ENCODE measurements at places on chromosomes 2 and 18.

DNA sequence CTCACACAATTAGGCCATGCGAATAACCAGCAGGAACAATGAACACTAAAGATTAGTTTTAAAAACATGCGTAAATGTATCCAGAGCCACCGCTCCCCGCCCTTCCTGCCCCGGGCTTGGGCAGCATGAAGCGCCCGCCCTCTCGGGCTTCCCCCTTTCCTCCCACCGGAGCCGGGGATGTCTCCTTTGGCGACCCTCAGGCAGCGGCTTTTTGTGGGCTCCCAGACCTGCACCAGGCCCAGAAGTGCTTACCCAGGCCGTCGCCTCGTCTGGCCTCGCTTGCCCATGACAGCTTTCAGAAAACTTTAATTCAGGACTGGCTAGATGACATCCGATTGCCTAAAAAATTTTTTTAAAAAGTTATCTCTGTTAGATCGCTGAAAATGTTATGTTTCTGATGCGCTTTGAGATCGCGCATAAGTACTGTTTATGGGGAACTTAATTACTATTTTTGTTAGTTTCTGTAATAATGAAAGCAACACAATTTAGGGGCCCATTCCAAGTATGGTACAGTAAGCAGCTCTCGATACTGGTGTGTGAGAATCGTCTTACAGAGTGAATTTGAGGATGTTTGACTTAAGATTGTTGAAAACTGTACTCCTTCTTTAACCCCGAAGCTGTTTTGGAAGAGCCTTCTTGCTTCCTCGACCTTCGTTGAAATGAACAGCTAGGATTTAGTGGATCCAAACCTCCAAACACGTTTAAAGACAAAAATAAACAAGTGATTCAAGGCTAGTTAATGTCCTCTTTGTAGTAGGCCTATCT, 1.1 kb downstream of the MAP3K20 start:
- DNase-seq, result peak; percentile 32
- no peak overlapping the region for H3K4me3 ChIP-seq
- peaks cover 10% of the 10 kb centered on the region for H3K4me1 ChIP-seq

DNA sequence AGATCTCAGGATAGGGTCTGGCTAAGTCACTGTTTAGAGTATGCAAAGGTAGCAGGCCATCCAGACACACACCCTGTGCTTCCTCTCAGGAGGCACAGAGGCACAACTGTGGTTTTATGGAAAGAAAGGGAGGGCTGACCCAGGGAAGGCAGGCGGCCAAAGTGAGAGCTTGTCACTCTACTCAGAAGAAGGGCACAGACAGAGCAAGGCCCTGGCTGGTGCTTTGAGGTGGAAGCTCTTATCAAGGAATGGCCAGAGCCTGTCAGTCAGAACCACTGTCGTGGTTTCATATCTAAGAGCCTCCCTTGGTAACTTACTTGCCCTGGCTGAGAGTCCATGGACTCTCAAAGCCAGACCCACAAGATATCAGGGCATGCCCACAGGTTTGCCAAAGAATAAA, 40.7 kb downstream of the SLC9A2 start:
- H3K4me1 ChIP-seq, result no peaks in the 10 kb centered on the region
- no peaks in the 10 kb centered on the region for H3K36me3 ChIP-seq
- DNase-seq, result no peak
- no peak overlapping the region for H3K4me3 ChIP-seq

DNA sequence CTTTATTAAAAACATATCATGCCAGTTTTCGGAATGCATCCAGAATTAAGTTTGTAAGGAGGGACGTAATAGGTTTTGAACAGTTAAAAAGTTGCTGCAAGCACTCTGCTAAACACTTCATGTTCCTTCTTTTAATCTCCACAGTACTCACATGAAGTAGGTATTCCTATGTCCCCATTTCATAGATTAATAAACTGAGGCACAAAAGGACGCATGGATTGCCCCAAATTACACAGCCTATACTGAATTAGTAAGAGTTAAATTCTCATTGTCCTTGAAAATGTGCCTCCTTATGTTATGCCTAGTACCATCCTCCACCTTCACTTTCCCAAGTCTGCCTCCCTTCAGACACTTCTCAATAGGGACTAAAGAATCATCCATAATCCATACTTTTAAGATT, 358.9 kb upstream of the ATP5MC3 start:
- DNase-seq, result no peak
- H3K27me3 ChIP-seq, result no peaks in the 10 kb centered on the region
- no peaks in the 10 kb centered on the region for H3K36me3 ChIP-seq
- H3K4me3 ChIP-seq, result no peak overlapping the region
- no peaks in the 10 kb centered on the region for H3K4me1 ChIP-seq
- H3K27ac ChIP-seq, result no peak overlapping the region

DNA sequence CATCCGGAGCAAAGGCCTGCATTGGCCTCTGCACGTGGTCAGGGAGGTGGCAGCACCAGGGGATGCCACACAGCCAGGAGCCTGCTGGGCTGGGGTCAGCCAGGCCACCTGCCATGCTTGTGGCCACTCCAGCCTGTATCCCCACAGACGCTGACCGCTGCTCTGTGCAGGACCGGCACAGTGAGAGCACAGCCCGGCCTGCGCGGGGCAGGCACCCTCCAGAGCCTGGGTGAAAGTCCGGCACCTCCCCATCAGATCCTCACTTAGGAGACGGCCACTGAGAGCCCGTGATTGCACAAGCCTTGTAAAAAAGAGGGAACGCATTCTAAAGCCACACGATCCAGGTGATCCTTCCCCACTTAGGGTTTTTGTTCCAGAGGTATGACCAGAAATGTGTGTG, 42.2 kb downstream of the TWIST2 start:
- no peaks in the 10 kb centered on the region for H3K27me3 ChIP-seq
- H3K27ac ChIP-seq, result no peak overlapping the region
- no peak overlapping the region for H3K4me3 ChIP-seq

GRCh38 chr2:225272173-225272572, 127.3 kb upstream of the NYAP2 start:
- H3K4me1 ChIP-seq, result no peaks in the 10 kb centered on the region
- H3K27me3 ChIP-seq, result no peaks in the 10 kb centered on the region

GRCh38 chr2:198628596-198628995, 824.2 kb downstream of the PLCL1 start:
- H3K27ac ChIP-seq, result no peak overlapping the region
- no peak for DNase-seq
- no peaks in the 10 kb centered on the region for H3K4me1 ChIP-seq
- no peaks in the 10 kb centered on the region for H3K36me3 ChIP-seq
- no peaks in the 10 kb centered on the region for H3K27me3 ChIP-seq

GRCh38 chr2:32330136-32330535, 26.7 kb upstream of the BIRC6 start:
- no peaks in the 10 kb centered on the region for H3K4me1 ChIP-seq
- H3K27me3 ChIP-seq, result no peaks in the 10 kb centered on the region
- no peak overlapping the region for H3K27ac ChIP-seq
- H3K4me3 ChIP-seq, result no peak overlapping the region

GRCh38 chr18:48122816-48123215, 192.4 kb upstream of the SMAD2 start:
- no peaks in the 10 kb centered on the region for H3K4me1 ChIP-seq
- H3K36me3 ChIP-seq, result no peaks in the 10 kb centered on the region
- no peak overlapping the region for H3K4me3 ChIP-seq

DNA sequence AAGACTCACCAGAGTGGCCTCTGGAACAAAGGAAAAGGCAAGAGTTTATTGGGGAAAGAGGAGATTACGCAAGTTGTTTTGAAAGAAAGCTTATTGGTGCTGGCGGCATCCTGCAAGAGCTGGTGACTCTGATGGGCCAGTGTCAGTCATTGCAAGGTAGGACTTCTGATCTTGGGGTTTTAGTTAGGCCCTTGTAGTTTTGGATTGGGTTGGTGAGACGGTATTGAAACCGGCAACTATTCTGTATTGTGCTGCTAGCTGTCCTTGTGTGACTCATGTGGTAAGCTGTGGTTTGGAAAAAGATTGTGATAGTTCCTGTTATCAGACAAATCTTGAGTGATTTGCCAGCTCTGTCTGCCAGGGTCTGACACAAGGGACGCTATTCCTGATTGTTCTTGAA, 159.1 kb upstream of the PIEZO2 start:
- H3K27me3 ChIP-seq, result no peaks in the 10 kb centered on the region
- H3K4me3 ChIP-seq, result no peak overlapping the region
- no peak overlapping the region for H3K27ac ChIP-seq

- peaks cover 4% of the 10 kb centered on the region for H3K27me3 ChIP-seq
- no peak overlapping the region for H3K27ac ChIP-seq
- DNase-seq, result no peak
- no peaks in the 10 kb centered on the region for H3K4me1 ChIP-seq
- H3K36me3 ChIP-seq, result no peaks in the 10 kb centered on the region
- no peak overlapping the region for H3K4me3 ChIP-seq
These were observed 60.8 kb downstream of the CHRNA1 start for GRCh38 chr2:174703430-174703829.

DNA sequence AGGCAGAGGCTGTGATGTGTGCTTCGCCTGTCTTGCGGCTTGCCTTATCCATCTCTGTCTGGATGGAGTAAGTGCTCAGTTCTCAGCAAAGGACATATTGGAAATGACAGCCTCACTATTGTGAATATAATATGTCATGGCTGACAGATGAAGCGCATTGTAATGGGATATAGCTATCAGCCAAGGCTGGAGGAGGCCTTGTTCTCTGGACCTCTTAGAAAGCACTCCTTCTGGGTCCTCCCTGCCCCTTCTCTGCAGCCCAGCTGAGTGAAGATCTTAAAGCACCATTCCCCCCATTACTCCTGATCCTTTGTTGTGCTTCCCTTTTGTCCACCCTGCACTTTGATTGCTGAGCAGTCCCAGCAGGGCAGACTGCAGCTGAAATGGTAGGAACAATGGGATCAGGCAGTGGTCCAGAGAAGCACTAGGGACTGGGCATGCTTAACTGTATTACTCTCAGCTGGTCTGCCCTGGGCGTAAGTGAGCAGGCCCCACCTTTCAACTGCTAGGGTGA, 265.3 kb downstream of the SETBP1 start:
- no peak for DNase-seq
- no peak overlapping the region for H3K27ac ChIP-seq

DNA sequence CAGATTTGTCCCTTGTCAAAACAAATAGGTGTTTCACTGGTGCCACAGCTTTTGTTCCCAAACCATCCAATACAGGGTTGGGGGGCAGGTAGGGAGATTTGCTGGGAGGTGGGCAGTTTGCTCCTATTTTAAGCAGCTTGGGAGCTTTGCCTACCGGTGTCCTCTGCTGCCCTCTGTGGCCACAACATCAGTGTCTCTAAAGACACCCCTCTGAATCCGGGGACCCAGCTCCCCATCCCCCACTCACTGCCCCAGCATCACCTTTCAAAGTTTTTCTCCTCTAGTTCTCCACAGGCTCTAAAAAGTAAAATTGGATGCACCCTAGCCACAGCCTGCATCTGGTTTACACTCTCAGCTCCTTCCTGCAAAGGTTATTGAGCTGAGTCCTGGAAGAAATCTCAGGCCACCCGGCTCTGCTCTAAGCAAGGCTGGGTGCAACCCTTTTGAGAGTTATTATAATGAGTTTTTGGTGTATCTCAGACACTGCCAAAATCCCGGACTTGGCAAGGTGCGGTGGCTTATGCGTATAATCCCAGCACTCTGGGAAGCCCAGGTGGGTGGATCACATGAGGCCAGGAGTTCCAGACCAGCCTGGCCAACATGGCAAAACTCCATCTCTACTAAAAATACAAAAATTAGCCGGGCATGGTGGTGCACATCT, 2.9 kb upstream of the EPAS1 start:
- no peaks in the 10 kb centered on the region for H3K36me3 ChIP-seq
- H3K4me3 ChIP-seq, result no peak overlapping the region
- H3K27me3 ChIP-seq, result peaks cover 9% of the 10 kb centered on the region
- H3K27ac ChIP-seq, result no peak overlapping the region
- no peak for DNase-seq
- H3K4me1 ChIP-seq, result peaks cover 23% of the 10 kb centered on the region

GRCh38 chr2:107466241-107466640, 360.5 kb upstream of the RGPD4 start:
- H3K36me3 ChIP-seq, result no peaks in the 10 kb centered on the region
- H3K27me3 ChIP-seq, result no peaks in the 10 kb centered on the region
- H3K27ac ChIP-seq, result no peak overlapping the region

DNA sequence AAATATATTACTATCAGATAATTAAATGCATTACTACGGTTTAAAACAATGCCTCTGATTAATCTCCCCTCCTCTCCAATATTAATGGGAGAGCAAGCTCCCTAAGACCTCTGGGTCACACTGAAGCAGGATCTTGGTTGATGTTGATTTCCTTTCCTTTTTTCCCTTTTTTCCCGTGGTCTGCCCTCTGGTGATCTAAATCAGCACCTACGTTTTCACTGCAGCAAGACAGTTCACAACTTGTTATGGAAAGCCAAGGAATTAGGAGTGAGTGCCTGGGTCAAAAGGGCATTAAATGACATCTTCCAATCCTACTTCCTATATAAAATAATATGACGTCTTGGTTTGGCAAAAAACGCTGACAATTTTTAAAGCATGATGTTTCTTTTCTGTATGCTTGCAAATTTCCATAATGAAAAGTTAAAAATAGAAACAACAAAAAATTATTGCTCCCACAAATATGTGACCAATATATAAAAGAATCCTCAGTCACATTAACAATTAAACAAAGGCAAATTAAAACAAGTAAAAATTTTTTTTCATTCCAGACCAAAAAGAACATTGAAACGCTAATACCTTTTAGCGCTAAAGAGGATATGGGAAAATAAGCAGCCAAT, 7.9 kb upstream of the CFAP36 start:
- no peaks in the 10 kb centered on the region for H3K4me1 ChIP-seq
- no peak overlapping the region for H3K4me3 ChIP-seq
- H3K27me3 ChIP-seq, result no peaks in the 10 kb centered on the region
- DNase-seq, result no peak
- no peak overlapping the region for H3K27ac ChIP-seq

DNA sequence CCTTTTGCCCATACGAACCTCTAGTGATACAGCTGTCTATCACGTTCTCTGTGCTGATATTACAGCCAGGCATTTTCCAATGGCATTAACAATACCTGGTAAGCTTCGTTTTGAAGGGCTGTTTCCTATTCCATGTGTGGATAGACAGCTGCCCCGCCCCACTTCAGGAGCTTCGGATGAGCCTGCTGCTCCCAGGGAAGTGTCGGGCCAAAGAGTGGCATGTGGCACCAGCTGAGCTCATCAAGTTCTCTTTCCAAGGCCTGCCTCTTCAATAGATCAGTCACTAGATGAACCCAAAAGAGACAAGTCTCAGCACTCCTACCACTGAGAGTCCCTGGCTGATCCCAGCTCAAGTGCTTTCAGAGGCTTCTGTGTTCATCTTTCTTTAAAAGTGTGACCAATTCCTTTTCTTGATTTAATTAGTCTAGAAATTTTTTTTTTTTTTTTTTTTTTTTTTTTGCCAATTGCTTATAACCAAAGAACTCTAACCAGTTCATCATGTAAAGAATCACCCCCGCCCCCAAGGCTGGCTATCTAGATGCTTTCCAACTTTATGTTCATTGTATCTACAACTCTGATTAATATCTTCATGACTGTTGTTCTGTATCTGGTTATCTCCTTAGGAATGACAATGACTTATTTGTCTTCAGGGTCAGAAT, 46.6 kb downstream of the HDAC4 start:
- H3K27ac ChIP-seq, result no peak overlapping the region
- no peaks in the 10 kb centered on the region for H3K36me3 ChIP-seq
- H3K4me1 ChIP-seq, result no peaks in the 10 kb centered on the region
- DNase-seq, result no peak
